ENCODE measurements at places on chromosomes 2 and 18.

DNA sequence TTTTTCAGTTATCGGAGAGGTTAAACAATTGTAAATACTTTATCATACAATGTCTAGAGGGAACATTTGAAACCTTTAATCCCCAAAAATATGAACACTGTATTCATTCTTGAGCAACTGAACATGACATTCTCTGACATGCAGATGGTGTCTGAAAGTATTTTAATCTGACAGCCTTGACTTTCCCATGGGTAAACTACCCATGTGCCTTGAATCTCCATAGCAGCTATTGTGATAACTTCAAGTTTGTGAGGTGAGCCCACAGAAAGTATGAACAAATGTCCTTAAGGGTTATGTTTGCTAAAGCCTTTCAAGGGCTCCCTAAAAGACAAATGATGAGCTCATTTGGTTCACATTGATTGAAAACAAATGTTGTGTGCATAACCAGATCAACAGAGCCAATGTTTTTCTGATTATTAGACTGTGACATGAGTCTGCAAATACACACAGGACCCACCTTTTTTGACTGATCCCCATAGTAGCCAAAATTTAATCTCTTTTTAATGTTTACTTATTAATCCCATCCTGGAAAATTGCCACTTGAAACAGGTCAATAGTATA is 1326.0 kb downstream of the LRP1B start:
- no peak for DNase-seq

DNA sequence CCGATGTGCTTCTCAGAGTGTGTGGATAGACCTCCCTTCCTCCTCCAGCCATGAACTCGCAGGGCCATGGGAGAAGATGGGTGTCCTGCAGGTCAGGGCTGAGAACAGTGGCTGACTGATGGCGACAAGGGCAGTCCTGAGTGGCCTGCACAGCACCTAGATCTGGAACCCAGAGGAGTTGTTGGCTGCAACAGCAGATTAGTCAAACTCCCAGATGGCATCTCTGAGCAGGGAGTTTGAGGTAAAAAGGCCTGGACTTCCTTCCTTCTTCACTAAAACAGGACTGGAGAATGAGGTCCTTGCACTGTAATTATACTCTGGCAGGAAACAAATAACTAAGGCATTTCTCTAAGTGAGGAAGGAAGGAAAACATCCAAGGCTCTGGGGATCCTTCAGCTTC is 160.8 kb downstream of the MYCN start:
- DNase-seq, result no peak

GRCh38 chr2:200254773-200255172 is 51.7 kb upstream of the SPATS2L start:
- DNase-seq, result no peak

DNA sequence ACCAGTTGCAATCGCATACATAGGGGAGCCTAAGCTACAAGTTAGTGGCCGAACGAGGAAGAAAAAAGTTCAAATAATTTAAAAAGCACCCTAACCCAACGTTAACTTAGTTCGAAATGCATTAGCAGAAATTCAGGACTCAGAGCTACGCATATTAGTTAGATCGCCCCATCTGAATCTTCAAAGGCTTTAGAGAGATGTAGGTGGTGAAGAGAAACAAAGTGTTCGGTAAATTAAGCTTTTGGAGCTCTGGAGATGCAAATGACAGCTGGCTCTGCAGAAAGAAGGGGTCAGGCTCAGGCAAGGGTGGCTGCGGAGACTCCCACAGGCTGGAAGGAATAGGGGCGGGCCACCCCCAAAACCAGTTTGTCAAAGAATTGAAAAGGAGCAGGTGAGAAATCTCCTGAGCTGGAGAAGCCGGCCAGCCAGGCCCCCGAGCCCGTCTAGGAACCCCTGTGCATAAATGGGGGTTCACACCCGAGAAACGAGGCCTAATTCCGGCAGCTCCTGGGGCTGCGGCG is 621 bp downstream of the TXNL1 start:
- no peak for DNase-seq

- no peak for DNase-seq
Observed at GRCh38 chr2:45199973-45200372, 190.7 kb upstream of the SIX2 start.

GRCh38 chr2:30965022-30965531 is 157.8 kb upstream of the CAPN13 start:
- no peak for DNase-seq

GRCh38 chr2:134370655-134371445 is 117.0 kb downstream of the MGAT5 start:
- DNase-seq, result no peak

DNA sequence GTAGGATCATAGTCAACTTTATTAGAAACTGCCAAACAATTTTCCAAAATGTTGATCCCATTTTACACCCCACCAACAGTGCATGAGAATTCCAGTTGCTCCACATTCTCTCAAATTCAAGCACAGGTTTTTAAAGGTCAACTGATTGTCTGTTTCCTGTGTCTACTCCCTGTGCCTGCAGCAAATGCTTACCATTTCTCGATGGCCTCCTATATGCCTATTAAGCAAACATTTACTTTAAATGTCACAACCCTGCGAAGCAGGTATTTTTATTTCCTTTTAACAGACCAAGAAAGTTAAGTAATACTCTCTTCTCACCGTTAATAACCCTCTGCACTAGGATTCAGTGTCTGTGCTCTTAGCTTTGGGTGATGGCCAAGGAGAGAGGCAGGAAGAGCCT is 163.8 kb upstream of the EPB41L3 start:
- no peak for DNase-seq

- DNase-seq, result no peak
Observed at GRCh38 chr2:44742057-44742456, 199.4 kb upstream of the SIX3 start.

DNA sequence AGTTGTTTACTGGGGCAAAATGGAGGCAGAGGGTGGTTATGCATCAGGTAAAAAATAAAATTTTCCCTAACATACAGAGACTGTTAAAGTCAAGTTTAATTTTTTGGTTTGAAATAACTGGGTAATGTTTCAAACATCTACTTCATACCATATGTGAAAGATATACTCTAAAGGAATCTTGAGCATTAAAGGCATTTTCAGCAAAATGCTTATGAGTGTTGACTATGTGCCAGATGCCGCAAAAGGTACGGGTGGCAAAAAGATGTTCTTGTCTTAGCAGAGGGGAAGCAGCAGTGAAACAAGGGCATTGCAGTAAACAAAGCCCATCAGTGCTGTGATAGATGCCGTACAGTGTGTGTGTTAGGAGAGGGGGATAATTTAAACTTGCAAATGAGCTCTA is 263.1 kb upstream of the ID2 start:
- DNase-seq, result no peak

DNA sequence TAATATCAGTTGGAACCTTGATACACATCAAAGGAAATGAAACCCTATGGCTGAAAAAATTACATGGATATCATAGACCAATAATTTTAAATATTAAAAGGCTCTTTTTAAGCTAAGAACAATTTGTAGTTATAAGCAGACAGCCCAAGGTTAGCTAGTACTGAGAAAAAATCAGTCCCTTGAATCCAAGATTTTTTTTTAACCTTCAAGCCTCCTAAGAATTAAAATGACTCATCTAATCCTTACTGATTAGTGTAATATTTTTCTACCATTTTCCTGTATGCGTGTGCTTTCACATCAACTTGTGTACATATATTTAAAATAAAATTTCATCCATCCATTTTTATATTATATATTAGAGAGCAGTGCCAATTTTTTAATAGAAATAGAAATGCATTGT is 1004.9 kb upstream of the ZEB2 start:
- DNase-seq, result no peak

GRCh38 chr2:120733238-120733932 is 2.3 kb upstream of the GLI2 start:
- DNase-seq, result no peak

GRCh38 chr2:161273038-161273760 is 35.0 kb upstream of the PSMD14 start:
- DNase-seq, result peak; percentile 38

DNA sequence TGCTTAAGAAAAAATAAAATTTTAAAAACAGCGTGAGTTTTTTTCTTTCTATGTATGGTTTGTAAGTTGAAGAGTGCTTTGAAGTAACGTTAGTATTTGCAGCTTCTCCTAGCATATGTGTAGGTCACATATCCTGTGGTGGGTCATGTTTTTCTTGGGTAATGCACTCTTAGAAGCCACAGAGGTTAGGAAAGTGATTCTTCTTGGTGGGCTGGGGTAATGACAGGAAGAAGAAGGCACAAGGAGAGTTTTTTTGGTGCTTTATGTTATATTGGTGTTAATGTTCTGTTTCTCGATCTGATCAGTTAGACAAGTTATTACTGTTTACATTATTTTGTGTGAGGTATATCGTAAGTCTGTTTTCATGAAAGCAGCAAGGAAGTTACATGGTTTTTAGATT is 109.0 kb downstream of the ICA1L start:
- DNase-seq, result no peak

GRCh38 chr2:182862091-182862490 is 4.3 kb downstream of the FRZB start:
- DNase-seq, result no peak

GRCh38 chr2:118921646-118922045 is 20.3 kb upstream of the MARCO start:
- no peak for DNase-seq

- no peak for DNase-seq
Observed at GRCh38 chr2:10592652-10593051, 97.1 kb downstream of the NOL10 start.

GRCh38 chr2:240129731-240130392 is 6.2 kb downstream of the COPS9 start:
- DNase-seq, result no peak

DNA sequence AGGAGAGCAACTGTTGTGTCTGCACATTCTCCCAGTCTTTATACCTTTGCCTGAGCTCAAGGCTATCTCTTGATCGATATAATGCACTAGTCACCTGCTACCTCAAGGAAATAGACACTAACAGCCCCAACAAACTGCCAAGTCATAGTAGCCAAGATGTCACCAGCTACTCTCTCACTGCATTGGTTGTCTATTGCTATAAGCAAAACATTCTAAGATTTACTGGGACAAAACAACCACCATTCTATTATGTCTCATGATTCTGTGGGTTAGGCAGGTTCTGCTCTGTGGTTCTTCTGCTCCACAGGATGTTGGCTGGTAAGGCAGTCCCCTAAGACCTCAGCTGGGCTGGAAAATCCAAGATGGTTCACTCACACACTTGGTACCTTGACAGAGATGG is 28.5 kb upstream of the MLPH start:
- DNase-seq, result no peak

- DNase-seq, result peak; percentile 11
Observed at GRCh38 chr18:26813043-26813442, 52.5 kb downstream of the AQP4 start.

DNA sequence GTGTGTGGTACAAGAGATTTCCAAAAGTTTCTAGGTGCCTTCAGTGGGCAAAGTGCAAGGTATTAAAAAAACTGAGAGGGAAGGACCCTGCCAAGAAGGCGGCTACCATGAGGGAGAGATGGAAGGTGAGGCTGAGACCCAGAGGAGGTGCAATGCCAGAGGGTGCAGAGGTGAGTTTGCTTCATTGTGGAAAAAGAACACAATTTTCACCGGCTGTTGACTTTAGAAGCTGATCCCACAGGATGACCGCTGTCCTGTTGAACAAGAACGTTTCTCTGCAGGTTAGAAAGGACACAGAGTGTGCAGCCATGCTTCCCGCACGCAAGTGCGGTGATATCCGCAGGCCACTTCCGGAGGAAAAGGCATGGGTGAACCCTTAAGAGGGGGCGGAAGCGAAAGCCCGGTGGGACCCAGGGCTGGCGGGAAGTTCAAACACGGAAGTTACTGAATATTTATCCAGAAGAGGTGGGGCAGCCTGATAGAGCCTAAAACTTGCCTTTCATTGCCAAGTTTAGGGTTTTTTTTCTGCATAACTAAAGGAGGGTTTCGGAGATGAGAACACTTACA is 16.6 kb downstream of the SP110 start:
- DNase-seq, result no peak

DNA sequence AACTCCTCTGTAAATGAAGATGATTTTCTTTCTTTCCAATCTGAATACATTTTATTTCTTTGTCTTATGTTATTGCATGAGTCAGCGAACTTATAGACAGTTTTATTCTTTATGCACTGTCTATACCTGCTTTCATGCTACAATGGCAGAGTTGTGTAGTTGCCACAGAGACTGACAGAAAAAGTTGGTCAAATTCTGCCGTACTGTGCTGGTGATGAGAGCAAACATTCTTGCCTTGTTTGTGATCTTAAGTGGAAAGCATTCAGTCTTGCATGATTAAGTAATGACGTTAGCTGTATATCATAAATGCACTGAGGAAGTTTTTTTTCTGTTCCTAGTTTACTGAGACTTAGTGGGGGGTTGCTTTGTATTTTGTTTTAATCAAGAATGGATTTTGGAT is 32.9 kb downstream of the ZC3H15 start:
- DNase-seq, result no peak

DNA sequence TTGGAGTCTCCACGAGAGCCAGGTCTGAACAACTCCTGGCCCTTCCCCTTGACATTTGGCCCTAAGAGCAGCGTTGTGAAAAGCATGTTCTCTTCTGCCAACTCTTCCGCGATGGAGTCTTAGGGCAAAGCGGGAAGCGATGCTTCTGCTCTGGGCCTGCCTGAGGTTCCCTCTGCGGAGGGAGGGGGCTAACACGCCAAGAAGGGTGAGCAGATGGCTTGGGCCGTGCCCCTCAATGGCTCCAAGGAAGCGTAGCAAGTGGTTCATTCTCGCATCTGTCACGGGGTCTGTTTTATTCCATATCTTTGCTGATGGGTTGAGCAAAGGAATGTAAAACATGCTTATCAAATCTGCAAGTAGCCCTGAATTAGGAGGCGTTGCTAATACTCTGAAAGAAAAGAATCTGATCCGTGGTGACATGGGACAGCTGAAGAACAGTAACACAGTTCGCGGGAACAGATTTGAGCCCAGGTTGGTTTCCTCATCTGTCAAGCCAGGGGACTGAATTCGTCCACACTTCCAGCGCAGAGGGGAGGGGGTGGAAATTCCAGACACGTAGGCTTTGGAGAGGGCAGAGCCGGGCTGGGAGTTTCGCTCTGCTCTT is 38.0 kb downstream of the DNMT3A start:
- DNase-seq, result no peak

DNA sequence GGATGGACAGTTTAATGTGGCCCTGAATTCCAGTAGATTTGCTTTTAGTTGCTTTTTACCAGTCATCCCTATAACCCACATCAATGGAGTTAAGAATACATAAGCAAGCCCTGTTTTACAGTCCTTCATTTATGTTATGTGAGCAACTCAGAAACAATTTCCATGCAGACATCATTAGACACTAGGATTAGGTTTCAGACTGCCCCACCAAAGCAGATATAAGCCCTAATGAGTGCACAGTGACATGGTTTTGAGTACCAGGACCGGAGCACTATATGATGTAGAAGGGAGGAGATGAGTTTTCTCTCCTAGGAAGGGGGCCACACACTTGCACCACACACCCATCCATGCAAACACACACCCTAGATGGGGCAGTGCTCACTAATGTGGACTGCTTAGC is 15.5 kb downstream of the KCNS3 start:
- DNase-seq, result no peak

GRCh38 chr18:9233771-9234440 is 97.3 kb downstream of the ANKRD12 start:
- DNase-seq, result no peak

DNA sequence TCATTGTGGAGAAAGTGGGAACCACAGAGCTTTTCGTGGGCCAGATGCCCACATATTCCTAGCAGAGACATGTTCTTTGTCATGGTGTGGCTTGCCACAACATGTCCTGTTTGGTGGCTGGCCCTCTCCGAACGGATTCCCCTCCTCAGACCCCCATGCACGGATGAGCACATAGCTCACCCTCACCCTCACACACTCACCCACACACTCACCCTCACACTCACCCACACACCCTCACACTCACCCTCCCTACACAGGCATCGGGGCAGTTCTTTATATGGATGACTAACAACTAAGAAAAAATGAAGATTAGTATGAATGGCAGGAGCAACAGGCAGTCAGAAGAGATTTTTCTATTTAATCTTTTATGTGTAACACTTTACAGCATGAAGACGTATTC is 149.9 kb downstream of the ZNF236 start:
- no peak for DNase-seq
